ENCODE measurements at places on chromosomes 5 and 9. TPM values are rescaled to one million over a fixed set of nuclear protein-coding genes. Genes with fewer than 3 reads are reported as not detected.

GRCh38 chr5:121189342-121190305 is 662.1 kb upstream of the FTMT start:
- DNase-seq, result no peak
- no peaks in the 10 kb centered on the region for H3K4me1 ChIP-seq
- no peak overlapping the region for H3K27ac ChIP-seq
- H3K27me3 ChIP-seq, result no peaks in the 10 kb centered on the region
- no peak overlapping the region for H3K4me3 ChIP-seq

DNA sequence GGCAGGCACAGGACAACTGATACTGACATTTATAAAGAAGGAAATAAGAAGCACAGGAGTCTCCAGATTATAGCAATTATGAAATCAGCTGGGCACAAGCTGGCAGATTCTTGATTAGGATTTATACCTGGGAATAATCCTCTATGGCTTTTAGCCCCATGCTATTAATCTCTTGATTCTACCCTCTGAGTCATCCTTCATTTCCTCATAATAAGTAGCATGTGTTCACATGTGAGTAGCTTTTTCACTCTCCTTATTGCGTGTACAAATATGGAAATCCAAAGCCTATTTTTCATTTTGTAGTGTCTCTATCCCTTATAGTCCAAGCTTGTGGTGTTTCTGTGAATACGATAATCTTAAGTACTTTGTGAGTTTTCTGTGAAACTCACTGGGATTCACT is 185.0 kb upstream of the PRLR start:
- no peaks in the 10 kb centered on the region for H3K27me3 ChIP-seq
- no peaks in the 10 kb centered on the region for H3K4me1 ChIP-seq
- H3K36me3 ChIP-seq, result no peaks in the 10 kb centered on the region
- H3K4me3 ChIP-seq, result no peak overlapping the region
- no peak for DNase-seq
- H3K27ac ChIP-seq, result no peak overlapping the region

DNA sequence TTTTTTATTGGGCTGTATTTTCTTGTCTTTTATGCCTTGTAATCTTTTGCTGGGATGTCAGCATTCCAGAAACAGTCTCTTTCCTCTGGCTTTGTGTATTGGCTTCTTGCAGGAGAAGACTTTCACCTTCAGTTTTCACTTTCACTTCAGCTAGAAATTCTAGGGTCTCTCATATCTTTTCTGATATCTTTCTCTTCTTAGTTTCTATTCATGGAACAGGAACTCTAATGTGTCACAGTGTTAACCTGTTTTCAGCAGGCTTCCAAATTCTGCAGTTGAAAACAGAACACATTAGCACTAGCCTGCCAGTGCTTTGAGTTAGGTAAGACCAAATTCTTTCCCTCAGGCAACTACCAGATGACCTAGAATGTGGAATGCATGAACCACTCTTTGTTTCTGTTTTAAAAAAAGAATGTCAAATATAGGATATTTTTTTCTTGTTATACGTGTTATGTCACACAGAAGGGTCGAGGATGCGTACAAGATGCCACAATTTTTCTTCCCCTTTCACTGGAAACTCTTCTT is 164.7 kb downstream of the TUSC1 start:
- no peak overlapping the region for H3K4me3 ChIP-seq
- no peak for DNase-seq
- no peak overlapping the region for H3K27ac ChIP-seq
- H3K36me3 ChIP-seq, result no peaks in the 10 kb centered on the region

DNA sequence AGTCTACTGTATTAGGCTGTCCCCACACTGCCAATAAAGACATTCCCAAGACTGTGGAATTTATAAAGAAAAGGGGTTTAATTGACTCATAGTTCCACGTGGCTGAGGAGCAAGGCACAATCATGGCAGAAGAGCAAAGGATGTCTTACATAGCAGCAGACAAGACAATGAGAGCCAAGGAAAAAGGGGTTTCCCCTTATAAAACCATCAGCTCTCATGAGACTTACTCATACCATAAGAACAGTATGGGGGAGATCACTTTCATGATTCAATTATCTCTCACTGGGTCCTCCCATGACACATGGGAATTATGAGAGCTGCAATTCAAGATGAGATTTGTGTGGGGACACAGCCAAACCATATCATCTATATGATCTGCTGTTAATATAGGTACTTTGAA is 14.8 kb upstream of the FSTL4 start:
- no peak for DNase-seq
- no peaks in the 10 kb centered on the region for H3K4me1 ChIP-seq
- H3K4me3 ChIP-seq, result no peak overlapping the region
- no peaks in the 10 kb centered on the region for H3K27me3 ChIP-seq
- no peaks in the 10 kb centered on the region for H3K36me3 ChIP-seq
- no peak overlapping the region for H3K27ac ChIP-seq

- H3K4me3 ChIP-seq, result no peak overlapping the region
- DNase-seq, result no peak
- H3K36me3 ChIP-seq, result no peaks in the 10 kb centered on the region
These were observed 158.8 kb downstream of the DEPDC1B start for GRCh38 chr5:60540856-60541805.

DNA sequence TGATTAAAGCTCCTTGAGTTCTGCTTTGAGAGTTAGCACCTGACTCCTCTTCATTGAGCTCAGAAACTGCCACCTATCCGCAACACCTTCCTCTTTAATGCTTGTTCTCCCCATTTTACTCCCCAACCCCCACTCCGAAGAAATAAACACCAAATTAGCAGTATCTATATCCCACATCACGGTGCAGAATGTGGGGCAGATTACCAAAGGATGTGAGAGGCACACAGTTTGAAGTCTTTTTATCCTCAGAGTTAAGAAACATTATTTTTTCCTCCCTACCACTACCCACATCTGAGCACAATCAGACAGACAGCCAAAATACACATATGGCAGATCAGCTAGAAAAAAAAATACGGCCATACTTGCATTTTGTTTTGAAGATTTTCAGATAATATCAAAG is 26.1 kb upstream of the IL7R start:
- no peaks in the 10 kb centered on the region for H3K27me3 ChIP-seq
- H3K4me3 ChIP-seq, result no peak overlapping the region
- DNase-seq, result no peak
- H3K36me3 ChIP-seq, result no peaks in the 10 kb centered on the region
- H3K27ac ChIP-seq, result no peak overlapping the region

DNA sequence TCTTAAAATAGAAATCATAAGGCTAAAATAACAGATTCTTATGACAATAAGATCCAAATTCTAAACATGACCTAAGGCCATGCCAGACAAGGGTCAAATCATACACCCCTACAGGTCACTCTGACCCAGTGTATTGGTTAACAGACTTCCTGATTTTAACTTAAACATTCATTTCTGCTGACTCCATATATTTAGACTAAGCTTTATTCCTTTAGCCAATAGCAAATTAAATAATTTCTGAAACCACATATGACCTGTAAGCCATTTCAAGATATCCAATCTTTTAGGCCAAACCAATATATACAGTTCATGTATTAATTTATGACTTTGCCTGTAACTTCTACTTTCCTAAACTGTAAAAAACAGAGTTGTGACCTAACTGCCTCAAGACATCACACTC is 7.4 kb upstream of the SPINK13 start:
- no peaks in the 10 kb centered on the region for H3K4me1 ChIP-seq
- H3K36me3 ChIP-seq, result no peaks in the 10 kb centered on the region
- H3K27ac ChIP-seq, result no peak overlapping the region
- DNase-seq, result no peak

GRCh38 chr5:51961154-51961562 is 577.9 kb downstream of the ISL1 start:
- DNase-seq, result no peak
- no peak overlapping the region for H3K27ac ChIP-seq
- H3K27me3 ChIP-seq, result no peaks in the 10 kb centered on the region
- H3K36me3 ChIP-seq, result no peaks in the 10 kb centered on the region

Gene SURF1
- 33.8 TPM for total RNA-seq

Gene ZNG1C
- 17.4 TPM for total RNA-seq

Gene IL5
- not detected for total RNA-seq

Gene FSTL4
- total RNA-seq, result 0.18 TPM

Gene CYLC2
- total RNA-seq, result not detected

Gene CAVIN4
- 163 TPM for total RNA-seq

Data from gastrocnemius medialis (tissue), 4 donors.